ENCODE measurements at places on chromosomes 13 and 19.

- DNase-seq = no peak
Measured at GRCh38 chr13:37129866-37130265, 24.4 kb upstream of the CSNK1A1L start.

GRCh38 chr13:113589251-113589960 lies 4.9 kb downstream of the TFDP1 start:
- no peak for DNase-seq

DNA sequence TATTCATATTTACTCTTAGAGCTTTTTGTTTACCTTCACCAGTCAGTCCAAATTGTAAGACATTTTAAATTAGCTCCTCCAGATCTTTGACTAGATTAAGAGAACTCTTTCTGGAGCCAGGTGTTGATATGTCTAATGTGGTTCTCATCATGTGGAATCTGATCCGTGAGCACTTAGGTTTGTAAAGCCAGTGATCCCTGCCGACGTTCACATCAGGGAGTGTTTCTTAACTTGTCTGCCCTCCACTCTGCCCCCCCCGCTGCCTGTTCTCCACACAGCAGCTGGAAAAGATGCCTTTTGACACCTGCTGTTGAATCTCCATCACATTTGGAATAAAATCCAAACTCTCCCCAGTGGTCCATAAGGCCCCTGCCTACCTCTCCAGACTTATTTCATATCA lies 17.7 kb downstream of the METTL21C start:
- DNase-seq = no peak

DNA sequence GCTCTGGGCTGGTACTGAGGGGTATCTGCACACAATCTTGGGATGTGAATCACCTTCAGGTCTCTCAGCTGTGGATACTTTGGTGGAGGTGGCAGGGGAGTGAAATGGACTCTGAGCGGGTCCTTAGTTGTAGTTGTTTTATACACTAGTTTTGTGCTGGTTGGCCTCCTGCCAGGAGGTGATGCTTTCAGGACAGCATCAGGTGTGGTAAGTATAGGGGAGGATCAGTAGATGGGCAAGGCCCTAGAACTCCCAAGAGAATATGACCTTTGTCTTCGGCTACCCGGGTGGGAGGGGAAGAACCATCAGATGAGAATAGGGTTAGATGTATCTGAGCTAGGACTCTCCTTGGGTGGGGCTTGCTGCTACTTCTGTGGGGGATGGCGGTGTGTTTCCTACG lies 2284.3 kb upstream of the PCDH20 start:
- DNase-seq = no peak

DNA sequence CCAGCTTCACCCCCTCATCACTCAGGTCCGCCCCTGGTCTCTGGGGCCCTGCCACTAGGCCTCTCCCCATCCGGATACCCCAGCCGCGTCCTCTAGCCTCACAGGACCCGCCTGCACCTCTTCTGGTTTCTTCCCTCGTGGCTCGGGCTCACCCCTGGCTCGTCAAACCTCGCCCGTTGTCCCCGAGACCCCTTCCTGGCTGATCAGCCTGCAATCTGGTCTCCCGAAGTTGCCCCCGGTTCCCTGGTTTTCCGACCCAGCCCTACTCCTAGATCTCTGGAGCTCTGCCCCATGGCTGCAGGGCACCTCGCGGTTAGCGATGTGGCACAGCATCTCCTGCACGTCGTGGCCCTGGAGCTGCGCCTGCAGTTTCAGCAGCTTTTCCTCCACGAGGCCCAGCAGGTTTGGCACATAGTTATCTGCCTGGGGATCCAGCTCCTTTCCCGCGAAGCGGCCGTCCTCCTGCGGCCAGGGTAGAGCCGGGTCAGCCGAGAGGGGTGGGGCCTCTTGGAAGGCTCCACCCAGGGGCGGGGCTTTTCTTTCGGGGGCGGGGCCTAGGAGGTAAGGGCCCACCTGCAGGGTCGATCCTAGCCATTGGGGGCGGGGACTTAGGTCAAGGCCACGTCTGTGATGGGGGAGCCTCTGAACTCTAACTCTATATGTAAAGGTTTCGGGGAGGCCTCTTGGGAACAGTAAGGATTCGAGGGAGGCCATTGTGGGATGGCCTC lies 2.4 kb upstream of the RGL3 start:
- peak; percentile 50 for DNase-seq

DNA sequence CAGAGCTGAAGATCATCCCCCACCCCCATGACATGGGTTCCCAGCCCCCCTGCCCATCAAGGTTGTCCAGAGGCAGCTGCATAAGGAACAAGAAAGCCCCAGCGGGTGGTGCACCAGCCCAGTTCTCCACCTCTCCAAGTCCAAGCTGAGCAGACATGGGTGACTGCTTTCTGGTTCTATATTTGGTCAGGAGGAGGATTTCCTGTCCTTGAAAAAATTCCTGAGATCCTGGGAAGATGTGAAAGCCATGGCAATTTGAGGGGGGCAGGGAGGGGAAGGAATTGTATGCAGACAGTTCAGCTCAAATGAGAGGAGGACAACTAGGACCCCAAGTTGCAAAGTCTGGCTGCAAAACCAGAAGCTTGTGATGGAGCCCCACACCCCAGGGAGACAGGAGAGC lies 55.4 kb upstream of the ADGRE5 start:
- no peak for DNase-seq

GRCh38 chr13:40197936-40198595 lies 468.4 kb downstream of the FOXO1 start:
- no peak for DNase-seq

DNA sequence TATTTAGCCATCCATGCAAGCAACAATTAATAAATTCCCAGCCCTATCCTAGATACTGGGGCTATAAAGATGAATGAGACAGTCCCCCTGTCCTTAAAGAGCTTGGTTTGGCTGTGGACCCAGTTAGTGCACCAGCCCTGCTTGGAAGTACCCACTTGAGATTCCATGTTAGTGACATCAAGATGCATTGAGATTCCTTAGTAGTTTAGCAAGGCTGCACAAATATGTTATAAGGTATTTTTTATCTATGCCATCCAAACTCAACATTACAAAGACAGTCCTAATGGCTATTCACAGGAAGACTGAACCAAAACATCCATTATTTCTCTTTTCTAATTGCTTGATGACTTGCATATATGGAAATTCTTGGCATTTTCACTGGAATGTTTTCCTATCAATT lies 48.8 kb upstream of the RAP2A start:
- no peak for DNase-seq

- DNase-seq = peak; percentile 15
Measured at GRCh38 chr19:19628501-19629134, 598 bp upstream of the LPAR2 start.

DNA sequence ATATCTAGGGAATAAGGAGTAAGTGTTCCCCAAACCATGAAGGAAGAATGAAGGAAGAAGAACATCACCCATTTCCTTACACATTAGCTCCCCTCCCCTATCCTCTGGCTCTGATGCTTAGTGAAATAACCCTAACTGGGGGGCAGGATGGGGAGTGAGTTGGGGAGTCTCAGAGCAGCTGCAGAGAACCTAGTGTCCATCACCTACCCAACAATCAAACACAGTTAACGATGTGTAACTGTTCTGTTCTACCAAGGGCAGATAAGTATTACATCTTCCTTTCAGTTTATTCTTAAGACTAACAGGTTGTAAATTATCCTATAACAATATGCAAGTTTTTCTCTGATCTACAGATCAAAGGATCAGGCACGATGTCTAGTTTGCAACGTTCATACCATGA lies 12.8 kb downstream of the ELF1 start:
- DNase-seq = no peak

DNA sequence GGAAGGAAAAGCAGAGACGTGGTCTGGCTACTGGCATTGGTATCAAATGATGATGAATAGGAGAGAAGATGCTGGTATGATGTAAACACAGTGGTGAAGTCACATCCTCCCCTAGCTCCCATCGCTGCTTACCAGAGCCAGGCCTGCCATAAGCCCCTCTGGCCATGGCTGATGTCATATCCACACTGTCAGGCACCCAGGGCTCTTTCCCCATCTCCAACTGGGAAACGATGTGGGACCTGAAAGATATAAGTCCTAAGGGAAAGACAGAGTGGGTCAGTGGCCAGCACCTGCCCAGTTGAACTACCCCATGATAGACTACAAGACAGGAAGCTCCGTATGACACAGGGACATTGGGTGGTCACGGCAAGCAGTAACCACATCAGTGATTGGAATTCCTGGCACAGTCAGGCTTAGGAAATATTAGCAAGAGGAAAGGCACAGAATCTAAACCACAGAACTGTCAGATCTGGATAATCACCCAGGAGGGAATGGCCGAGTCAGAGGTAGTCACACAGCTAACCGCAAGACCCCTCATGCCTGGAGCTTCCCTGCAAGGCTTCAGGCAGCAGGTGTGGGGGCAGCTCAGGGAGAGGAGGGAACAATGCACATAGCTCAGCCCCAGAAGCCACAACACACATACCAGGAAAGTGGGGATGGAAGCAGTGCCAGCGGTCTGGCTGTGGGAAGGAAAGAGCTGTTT lies 3.8 kb downstream of the ZNF792 start:
- no peak for DNase-seq

GRCh38 chr19:54391589-54392061 lies 23.6 kb upstream of the TTYH1 start:
- no peak for DNase-seq

- no peak for DNase-seq
Measured at GRCh38 chr13:32752311-32752710, 166.1 kb downstream of the PDS5B start.

- no peak for DNase-seq
Measured at GRCh38 chr13:31895691-31896090, 135.9 kb upstream of the FRY start.

All from stimulated activated CD4-positive, alpha-beta T cell treated with anti-CD3 and anti-CD28 coated beads, Interleukin-2, amount 100 ng/mL, for 48 hours (primary cell).